Stimulated activated CD4-positive, alpha-beta T cell treated with anti-CD3 and anti-CD28 coated beads, Interleukin-15, amount 100 ng/mL, for 24 hours (primary cell): ENCODE measurements at places on chromosomes 11 and 22.

DNA sequence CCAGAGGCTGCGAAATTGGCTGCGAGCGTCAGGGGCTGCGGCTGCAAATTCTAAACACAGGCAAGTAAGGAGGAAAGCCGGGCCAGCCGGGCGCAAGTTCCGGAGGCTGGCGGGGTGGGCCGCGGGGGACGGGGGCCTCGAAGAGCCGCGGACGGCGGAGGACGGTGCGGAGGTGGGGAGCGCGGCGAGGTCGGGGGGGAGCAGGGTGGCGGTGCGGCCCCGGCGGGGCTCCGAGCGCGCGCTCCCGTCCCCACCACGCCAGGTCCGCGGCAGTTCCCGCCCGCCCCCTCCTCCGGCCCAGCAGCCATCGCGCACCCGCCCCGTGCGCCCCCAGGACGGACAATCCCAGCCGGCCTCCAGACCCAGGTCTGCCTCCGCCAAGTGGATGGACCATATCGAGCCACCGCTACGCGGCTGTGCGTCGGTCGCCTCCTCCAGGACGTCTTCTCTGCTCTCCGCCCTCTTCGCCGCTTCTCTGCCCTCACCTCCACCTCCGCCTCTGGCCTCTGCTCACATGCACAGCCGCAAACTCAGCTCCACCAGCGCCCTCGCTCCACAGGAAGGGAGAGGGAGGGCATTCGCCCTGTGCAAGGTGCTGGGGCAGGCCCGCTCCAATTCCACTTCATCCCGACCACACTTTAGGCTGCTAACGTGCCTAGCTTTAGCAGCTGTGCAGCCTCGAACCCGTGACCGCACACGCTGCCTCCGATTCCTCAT, 7.2 kb downstream of the ELFN2 start:
- peak; percentile 54 for DNase-seq

- DNase-seq, result no peak
These were observed 4.9 kb downstream of the CRY2 start for GRCh38 chr11:45852018-45852711.

- DNase-seq, result no peak
These were observed 2112.2 kb upstream of the RAG2 start for GRCh38 chr11:38710262-38710661.

GRCh38 chr11:75422248-75423231, 10.5 kb downstream of the KLHL35 start:
- DNase-seq, result no peak

GRCh38 chr11:92222701-92223100, 1.9 kb upstream of the FAT3 start:
- no peak for DNase-seq

DNA sequence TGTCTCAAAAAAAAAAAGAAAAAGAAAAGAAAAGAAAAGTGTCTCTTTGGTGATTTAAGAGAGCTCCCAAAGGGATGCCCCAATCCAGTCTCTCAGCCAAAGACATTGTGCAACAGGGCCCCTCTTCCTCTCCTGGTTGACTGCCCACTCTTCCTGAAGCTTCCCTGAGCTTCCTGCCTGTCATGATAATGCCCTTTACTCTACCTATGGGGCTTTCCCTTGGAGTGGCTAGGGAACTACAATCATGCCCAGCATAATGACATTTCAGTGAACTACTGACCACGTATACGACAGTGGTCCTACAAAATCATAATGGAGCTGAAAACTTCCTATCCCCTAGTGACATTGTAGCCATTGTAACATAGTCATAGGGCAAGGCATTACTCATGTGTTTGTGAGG, 118.0 kb downstream of the RASSF10 start:
- DNase-seq, result no peak

GRCh38 chr22:45322873-45323525, 13.3 kb downstream of the FAM118A start:
- DNase-seq, result no peak
